MM.1S (cell line): ENCODE measurements at places on chromosomes 2 and 18.
A peak's percentile ranks its signal among the peaks of the same experiment; 100 is the strongest.

DNA sequence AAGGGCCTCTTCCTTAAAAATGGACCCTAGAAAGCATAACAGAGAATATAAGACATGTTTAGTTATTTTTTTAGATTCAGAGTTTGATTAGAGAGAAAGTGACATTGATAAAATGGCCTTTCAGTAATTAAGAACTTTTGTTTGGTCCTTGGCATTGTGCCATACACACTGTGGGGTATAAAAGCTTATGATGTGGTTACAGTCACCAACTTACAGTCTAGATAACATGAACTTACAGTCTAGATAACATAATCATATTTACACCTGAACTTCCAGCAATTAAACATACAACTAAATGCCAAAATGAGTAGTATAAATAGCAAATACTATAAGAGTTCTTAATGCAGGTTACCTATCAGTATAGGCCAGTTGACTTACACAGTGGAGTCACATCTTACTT, 25.6 kb upstream of the EFEMP1 start:
- DNase-seq: no peak

DNA sequence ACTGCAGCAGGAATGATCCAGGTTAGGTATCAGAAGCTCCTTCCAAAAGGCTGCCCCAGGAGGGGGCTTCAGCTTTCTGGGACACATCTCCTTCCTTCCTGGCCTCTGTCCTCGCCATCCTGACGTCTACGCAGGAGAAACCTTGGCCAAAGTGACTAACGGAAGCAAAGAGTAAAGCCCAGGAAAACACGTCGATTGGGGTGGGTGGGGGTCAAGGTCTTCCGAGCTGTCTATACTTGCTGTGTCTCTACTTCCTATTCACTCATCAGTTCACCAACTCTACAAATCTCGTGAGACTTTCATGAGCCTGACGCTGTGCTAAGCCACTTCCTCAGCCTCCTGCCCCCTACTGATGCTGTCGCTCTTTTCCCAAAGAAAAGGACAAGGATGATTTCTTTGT, 212.6 kb downstream of the TNS1 start:
- DNase-seq: no peak

DNA sequence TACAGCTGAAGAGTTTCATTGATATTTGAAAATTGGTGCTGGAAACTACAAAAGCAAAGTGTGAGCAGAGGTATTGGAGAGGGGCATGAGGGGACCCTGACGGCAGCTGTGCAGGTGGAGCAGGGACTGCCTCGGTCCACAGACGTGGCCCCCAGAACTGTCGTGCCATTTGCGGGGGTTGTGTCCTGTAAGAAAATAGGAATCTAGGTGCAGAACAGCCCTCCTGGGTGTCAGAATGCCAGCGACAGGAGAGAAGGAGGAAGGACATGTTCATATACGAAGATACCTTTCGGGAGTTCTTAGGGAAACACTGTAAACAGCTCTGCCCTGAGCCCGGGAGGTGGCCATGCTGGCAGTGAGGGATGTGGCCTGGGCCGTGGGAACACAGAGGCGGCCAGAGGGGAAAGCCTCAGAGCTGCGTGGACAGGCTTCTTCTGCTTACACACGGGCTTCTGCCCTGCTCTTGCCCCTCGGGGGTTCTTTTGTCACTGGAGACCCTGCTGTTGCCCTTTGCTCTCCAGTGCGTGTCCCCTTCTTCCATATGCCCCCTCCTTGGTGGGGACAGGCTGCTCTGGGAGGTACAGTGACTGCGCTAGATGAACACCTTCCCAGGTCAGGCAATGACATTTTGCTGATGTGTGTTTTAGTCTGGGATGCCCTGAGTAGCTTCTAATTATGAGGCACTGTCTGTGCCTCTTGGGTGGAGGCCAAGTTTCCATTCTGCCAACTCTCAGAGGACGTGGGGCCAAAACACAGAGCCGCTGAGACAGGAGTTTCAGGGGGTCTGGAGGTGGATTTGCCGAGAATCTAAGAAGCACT, 81.9 kb upstream of the TXNDC2 start:
- peak; percentile 41 for DNase-seq

GRCh38 chr18:13217971-13218367, 591 bp upstream of the LDLRAD4 start:
- DNase-seq: no peak

DNA sequence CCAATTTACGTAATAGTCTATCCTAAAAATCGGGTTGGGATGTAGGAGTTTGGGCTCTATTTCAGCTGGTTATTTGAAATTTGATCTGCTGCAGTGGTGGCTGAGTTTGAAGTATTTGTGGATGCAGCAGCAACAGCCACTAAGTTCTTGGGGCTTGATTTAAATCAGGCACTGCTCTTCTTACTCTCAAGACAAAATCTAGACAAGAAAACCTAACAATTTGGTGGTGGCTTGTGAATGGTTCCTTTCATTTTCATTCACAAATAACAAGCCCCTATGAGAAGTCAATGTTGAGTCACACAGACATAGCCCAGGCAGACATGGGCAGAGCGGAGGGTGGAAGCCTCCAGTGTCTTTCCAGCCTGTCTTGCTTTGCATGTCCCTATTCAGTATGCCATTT, 199.3 kb downstream of the LTBP1 start:
- no peak for DNase-seq

DNA sequence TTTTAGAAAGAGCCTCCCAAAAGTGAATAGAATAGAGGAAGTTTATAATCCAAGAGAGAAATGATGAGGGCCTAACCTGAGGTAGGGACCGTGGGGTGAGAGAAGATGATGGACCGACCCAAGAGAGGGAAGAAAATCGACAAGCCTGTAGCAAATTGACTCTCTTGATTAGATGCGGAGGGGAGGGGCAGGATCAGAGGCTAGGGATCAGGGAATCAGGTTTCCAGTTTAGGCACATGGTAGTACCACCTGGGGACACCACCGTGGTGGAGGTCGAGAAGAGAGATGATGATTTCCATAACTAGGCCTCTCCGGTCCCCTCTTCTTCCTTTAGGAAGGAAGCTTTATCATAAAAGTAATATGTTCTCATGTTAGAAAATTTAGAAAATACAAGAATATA, 108.7 kb upstream of the ALPP start:
- no peak for DNase-seq

DNA sequence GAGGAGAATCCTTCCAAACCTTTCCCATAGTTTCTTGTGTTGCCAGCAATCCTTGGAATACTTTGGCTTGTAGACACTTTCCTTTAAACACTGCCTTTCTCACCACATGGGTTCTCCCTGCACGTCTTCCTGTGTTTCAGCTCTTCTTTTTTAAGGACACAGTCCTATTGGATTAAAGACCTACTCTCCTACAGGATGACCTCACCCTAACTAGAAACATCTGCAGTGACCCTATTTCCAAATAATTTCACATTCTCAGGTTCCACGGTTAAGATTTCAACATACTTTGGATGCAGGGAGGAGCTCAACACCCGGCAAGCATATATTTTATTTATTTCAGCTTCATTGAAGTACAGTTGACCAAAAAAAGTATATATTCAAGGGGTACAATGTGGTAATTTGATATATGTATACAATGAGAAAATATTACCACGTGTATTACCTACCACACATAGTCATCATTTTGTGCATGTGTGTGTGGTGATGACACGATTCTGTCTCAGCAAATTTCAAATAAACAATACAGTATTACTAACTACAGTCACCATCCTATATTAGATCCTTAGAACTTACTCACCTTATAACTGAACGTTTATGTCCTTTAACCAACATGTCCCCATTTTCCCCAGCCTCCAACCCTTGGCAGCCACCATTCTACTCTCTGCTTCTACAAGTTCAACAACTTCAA, 745.0 kb downstream of the CBLN2 start:
- DNase-seq: no peak

DNA sequence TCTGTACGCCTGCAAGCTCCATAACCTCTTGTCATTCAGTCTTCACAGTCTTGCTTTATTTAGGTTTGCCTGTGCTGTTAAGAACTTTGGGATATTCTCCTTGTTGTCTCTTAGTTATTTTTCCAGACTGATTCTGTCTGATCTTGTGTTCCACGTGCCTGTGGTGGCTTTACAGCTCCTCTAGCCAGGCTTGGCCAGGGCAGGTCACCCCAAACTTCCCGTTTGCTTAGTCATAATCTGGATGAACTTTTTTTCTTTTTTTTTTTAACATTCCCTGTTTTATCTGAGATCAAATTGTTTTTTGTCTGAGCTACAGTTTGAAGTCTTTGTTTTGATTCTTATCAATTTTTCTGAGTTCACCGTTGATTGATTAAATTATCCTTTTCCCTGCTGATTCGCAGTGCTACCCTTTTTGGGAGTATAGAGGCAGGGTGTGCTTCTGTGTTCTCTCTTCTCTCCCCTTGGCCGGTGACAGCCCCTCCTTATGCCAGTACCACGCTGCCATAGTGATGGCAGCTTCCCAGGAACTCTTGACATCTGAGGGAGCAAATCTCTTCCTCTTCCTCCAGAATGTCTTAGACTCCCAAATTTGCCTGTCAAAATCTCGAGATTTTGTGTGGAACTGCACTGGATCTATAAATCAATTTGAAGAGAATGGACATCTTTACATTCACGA, 2.5 kb downstream of the SP100 start:
- no peak for DNase-seq

- DNase-seq: no peak
Measured at GRCh38 chr2:20352581-20353216, 2.1 kb upstream of the PUM2 start.

DNA sequence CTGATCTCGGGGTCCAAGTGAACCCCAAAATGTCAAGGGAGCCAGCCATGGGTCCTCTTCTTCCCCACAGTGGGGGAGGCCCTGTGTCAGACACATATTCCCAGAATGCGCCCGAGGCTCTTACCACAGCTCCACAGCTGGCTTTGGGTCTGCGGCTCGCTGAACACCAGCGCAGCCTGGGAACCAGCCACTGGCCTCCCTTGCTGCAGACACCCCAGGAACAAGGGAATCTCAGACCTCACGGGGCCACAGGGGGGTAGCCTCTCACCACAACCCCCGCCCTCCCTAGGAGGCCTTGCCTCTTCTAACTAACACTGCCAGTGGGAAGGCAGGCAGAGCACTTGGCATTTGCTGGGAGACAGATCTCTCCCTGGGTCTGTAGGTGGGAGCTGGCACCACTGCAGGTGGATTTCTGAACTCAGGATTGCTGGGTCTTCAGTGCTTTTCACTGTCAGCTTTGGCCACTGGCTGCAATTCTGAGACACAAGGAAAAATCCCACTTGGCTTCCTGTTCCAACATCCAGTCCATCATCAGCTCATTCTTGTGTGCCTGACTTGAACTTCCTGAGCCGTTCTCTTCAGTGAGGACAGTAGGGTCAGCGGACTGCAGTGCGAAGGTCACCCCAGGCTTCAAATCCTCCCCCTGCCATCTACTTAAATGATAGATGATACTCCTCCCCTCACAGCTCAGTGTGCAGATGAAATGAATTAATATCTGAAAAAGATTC, 128.7 kb downstream of the CAPN13 start:
- no peak for DNase-seq

DNA sequence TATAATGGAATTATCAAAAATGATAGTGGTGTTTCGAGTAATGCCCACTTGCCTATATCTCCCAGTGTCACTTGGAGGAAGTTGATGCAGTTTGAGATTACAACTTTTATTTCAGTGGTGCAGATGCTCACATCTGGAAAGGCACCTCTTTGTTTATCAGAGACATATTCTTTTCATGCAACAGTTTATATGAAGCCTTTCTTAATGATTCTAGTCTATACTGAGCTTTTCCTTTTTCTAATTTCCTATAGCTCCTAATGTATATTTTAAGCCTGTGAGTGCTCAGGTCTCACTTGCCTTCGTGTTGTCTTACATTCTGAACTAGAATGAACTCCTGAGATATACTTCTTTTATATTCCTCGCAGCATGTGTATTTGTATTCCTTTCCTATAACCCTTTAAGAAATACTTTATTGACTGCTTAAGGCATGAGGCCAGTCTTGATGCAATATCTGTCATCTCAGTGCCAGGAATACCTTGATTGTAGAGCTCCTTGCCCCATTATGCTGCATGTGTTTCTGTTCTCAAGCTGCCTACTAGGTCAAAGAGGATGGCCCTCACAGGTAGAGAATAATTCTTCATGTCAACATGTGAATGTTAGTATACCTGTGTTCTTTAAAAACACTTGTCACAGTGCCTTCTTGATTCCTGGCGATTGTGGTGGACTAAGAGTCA, 52.6 kb downstream of the VRK2 start:
- no peak for DNase-seq

DNA sequence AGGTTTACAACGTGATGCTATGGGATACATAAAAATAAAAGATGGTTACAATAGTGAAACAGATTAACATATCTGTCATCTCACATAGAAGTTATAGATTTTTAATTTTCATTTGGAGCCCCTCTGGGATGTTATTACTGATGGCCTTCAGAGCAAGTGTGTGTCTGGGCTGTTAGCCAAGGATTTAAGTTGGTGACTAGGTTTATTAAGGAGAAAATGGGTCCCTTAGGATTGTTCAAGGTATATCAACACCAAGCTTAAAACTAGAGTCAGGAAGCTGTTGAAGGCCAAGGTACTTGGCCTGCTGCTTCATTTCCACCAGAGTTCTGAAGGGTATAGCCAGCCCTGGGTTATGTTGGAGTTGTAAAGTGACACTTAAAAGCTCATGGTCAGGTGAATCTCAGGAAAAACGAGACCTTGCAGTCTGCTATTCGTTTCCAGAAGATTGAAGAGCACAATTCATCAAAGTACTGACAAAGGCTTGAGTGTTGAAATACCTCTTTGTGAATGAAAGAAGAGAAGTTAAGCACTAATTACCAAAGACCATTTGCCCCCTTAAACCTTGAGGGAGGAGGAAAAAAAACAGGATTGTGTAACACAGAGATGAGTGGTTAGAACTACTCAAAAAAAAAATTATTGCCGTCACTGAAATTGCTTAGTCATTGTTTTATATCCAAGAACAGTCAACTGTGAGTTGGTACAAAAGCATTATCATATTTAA, 48.4 kb downstream of the MAP2 start:
- no peak for DNase-seq

GRCh38 chr2:27856386-27856785, 33.8 kb downstream of the RBKS start:
- no peak for DNase-seq

GRCh38 chr2:147538821-147539220, 306.0 kb upstream of the ACVR2A start:
- no peak for DNase-seq

DNA sequence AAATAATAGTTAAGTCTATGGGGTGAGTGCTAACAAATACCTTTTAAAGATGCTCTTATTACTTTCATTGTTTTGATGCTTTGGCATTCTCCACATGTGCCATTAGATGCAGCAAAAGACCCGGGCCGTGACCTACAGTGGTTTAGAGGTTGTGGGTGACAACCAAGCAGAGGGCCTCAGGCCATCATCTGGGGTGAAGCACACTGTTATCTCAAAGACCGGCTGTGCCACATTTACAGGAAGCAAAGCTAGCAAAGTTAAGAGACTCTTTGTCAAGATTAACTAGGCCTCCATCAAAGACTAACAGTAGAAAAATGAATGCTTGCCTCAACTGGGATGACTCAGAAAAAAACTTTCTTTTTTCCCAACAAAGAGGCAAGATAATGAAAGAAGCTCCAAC, 695.3 kb downstream of the SATB2 start:
- DNase-seq: no peak

DNA sequence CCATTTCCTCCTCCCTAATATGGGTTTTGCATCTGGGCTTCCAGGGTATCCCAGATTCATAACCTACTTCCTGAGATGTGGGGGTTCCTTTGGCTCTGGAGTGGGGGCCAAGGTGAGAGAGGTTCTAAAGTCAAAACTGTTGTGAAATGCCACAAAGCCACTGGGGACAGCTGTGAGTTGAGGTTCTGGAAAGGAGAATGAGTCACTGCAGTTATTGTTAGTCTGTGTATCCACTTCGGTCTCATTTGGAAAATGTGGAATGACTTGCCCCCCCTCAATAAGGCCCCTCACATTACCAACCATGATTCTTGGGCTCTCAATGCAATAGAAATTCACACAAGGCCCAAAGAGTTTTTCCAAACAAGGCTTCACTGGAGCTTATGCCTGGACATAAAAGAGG, 51.1 kb upstream of the LGALSL start:
- no peak for DNase-seq
